Transverse colon (tissue), 4 donors: ENCODE measurements at places on chromosomes 2 and 18.
A peak's percentile ranks its signal among the peaks of the same experiment; 100 is the strongest.

DNA sequence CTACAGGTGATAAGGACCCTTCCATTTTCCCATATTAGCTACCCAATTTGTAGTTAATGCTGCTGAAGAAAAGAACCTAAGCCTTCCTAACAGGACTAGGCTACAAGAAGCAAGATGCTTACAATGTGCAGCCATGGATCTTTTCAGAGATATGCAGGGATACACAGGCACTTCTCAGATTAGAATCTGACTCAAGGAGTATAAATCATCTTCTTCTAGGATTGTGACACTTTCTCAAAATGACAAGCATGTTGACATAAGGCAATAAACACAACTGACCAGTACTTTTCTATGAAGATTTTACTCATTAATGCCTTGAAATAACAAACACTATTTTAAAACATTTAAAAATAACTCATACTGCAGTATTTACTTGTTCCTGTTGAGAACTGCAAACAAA, 127.9 kb upstream of the ACVR2A start:
- H3K27me3 ChIP-seq, result no peaks in the 10 kb centered on the region
- H3K4me3 ChIP-seq, result no peak overlapping the region
- no peak for DNase-seq
- no peak overlapping the region for H3K27ac ChIP-seq

- no peaks in the 10 kb centered on the region for H3K36me3 ChIP-seq
- H3K27me3 ChIP-seq, result no peaks in the 10 kb centered on the region
- no peak overlapping the region for H3K27ac ChIP-seq
- no peak overlapping the region for H3K4me3 ChIP-seq
- no peak for DNase-seq
- no peaks in the 10 kb centered on the region for H3K4me1 ChIP-seq
Measured at GRCh38 chr2:229150317-229150716, 120.8 kb downstream of the PID1 start.

DNA sequence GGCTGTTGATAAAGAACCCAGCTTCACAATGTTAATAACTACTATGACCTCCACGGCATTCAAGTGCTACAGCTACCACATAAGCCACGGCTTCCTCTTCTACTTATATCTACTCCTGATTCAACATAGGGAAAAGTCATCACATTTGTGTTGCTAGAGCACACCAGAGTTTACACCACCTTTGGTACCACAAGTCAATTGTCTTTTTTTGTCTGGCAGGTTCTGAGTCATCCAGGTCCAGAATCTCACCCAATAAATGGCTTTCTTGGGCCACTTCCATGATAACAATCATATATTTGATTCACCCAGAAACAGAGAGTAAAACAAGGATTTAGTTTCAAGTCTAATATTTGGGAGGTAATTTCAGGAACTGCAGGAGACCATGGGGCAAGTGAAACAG, 480.2 kb downstream of the TMX3 start:
- H3K27ac ChIP-seq, result no peak overlapping the region
- H3K4me3 ChIP-seq, result no peak overlapping the region
- H3K4me1 ChIP-seq, result no peaks in the 10 kb centered on the region

DNA sequence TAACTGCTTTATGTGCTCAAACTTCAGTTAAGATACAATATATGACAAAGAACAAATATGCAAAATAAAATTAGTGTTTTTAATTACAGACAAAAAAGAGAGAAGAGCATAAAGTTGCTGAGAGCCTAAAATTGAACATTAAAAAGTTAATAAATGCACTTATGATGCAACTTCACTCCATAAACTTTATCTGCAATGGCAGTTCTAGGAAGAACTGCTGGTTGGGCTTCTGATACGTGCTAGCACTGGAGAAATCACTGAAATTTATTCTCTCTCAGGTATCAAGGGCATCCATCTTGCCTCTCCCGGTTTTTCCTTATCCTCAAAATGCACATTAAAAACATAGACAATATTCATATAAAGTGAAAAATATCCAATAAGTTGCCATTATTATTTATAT, 35.7 kb downstream of the MYO3B start:
- no peak overlapping the region for H3K4me3 ChIP-seq
- H3K27ac ChIP-seq, result no peak overlapping the region
- no peaks in the 10 kb centered on the region for H3K4me1 ChIP-seq
- no peaks in the 10 kb centered on the region for H3K27me3 ChIP-seq
- no peak for DNase-seq
- no peaks in the 10 kb centered on the region for H3K36me3 ChIP-seq

DNA sequence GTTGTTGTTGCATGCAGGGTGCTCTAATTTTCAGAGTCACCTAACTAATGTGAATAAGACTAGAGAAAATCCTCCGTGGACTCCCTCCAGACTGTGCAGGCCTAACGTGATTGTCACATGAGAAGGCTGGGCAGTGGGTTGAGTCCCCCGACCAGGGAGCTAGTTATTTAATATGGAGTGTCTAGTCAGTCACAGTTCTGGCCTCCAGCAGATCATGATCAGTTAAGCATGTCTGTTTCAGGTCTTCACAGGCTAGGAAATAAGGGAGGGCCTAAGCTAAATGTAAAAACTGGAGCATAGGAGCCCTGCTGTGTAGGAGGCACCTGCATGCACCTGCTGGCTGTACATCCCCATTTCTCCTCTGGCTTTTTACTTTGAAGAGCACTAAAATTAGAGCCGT, 86.8 kb downstream of the PRPF40A start:
- no peaks in the 10 kb centered on the region for H3K27me3 ChIP-seq
- H3K36me3 ChIP-seq, result no peaks in the 10 kb centered on the region
- no peak overlapping the region for H3K27ac ChIP-seq

DNA sequence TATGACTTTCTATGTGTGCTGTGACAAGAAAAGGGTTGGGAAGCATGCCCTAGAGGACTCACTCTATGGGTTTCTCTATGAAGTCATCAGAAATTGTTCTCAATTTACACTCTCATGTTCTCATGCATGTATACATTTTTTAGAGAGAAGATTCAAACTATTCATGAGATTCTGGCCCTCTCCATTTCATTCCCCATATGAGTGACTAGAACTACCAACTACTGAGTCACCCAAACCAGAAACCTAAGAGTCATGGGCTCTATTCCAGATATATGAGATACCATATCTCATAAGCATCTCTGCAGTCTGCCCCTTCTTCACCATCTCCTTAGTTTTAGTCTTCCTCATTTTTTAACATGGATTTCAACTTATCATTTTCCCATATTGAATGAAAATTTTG, 87.7 kb downstream of the EXOC6B start:
- H3K4me3 ChIP-seq, result no peak overlapping the region
- no peaks in the 10 kb centered on the region for H3K27me3 ChIP-seq
- no peaks in the 10 kb centered on the region for H3K36me3 ChIP-seq
- no peak for DNase-seq

- no peaks in the 10 kb centered on the region for H3K36me3 ChIP-seq
- H3K4me1 ChIP-seq, result no peaks in the 10 kb centered on the region
- DNase-seq, result no peak
- H3K27ac ChIP-seq, result no peak overlapping the region
- no peak overlapping the region for H3K4me3 ChIP-seq
Measured at GRCh38 chr2:62941413-62941812, 109.2 kb upstream of the OTX1 start.

GRCh38 chr2:133270550-133270949, 297.7 kb downstream of the NCKAP5 start:
- H3K27me3 ChIP-seq, result peaks cover 19% of the 10 kb centered on the region
- H3K4me1 ChIP-seq, result peaks cover 19% of the 10 kb centered on the region
- DNase-seq, result no peak
- H3K4me3 ChIP-seq, result no peak overlapping the region

DNA sequence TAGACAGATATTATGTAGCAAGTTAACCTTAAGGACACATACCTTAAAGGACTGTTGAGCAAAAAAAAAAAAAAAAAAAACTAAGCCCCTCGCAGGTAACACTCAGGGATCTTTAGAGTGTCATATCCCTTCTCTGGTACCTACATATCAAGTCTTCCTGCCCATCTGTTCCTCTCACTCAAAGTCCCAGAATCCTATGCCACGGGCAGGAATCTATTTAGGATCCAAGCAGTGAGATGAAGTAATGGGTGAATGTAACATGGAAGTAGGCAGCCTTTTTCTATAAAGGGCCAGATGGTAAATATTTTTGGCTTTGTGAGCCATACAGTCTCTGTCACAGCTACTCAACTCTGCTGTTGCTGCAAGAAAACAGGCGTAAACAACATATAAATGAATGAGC, 496.7 kb downstream of the STK39 start:
- no peak overlapping the region for H3K4me3 ChIP-seq
- H3K27ac ChIP-seq, result no peak overlapping the region

DNA sequence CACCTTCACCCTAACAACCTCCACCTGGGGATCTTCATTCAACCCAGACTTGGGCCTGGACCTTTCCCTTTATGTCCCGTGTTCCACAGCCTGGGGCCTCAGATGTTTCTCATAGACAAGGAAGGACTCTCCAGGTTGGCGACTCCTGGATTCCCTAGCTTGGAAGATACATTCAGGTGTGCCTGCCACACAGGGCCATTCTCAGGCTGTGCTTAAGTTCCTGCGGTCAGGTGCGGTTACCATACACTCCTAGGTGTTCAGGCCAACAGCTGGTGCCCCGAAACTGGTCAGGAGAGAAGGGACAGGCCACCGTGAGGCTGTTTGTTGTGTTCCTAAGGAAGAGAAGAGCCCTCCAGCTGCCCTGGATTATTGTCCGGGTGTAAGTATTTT, 15.6 kb downstream of the SLC4A3 start:
- DNase-seq, result no peak
- no peak overlapping the region for H3K4me3 ChIP-seq
- H3K27ac ChIP-seq, result no peak overlapping the region
- H3K4me1 ChIP-seq, result no peaks in the 10 kb centered on the region
- no peaks in the 10 kb centered on the region for H3K36me3 ChIP-seq

- no peaks in the 10 kb centered on the region for H3K4me1 ChIP-seq
- no peak overlapping the region for H3K4me3 ChIP-seq
- H3K36me3 ChIP-seq, result no peaks in the 10 kb centered on the region
- H3K27me3 ChIP-seq, result no peaks in the 10 kb centered on the region
Measured at GRCh38 chr2:230600881-230601280, 111.8 kb upstream of the CAB39 start.

DNA sequence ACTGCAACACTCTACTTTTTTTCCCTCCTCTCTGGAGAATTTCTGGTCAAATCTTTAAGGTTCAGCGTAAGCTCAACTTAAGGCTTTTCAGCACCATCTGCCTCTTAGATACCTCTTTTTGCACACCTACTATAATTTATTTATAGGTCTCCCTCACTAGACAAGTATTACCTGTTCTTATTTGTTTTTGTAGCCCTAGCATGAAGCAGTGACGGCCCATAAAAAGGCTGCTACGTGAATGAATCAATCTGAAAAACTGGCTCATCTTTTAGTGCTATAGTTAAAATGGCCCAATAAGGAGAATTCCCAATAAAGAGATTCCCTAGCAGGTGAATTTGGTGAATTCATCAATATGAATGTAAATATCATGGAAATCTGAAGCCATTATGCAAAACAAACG, 6.5 kb downstream of the RNF149 start:
- no peak overlapping the region for H3K4me3 ChIP-seq
- no peaks in the 10 kb centered on the region for H3K36me3 ChIP-seq
- H3K4me1 ChIP-seq, result peaks cover 14% of the 10 kb centered on the region
- DNase-seq, result no peak
- no peaks in the 10 kb centered on the region for H3K27me3 ChIP-seq

DNA sequence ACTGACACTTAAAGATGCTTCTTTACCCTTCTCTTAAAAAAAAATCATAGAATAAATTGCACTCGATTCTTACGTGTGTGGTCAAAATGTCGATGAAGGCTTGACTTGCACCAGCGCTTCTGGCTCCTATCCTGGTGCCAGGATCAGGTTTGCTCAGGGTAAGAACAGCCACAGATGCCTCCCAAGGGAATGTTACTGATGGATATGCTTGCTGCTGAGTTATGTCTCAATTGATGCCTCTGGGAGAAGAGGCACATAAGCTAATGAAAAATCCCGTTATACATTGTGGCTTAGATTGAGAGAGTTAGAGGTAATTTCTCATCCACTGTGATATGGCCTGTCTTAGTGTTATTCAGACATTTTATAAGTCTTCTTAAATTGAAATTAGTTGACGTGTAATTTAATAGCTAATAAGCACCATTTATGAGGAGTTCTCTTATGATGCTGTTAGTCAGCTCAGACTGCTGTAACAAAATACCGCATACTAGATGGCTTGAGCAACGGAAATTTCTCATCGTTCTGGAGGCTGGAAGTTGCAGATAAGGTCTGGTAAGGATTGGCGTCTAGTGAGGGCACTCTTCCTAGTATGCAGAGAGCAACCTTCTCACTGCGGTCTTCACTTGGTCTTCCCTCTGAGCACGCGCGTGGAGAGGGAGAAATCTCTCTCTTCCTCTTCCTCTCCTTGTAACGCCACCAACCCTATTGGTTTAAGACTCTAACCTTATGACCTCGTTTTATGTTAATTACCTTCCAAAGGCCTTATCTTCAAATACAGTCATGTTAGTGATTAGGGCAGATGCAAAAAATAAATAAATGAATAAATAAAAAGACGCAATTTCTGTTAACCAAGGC, 116.6 kb upstream of the NOSTRIN start:
- DNase-seq, result no peak
- H3K4me1 ChIP-seq, result no peaks in the 10 kb centered on the region
- H3K4me3 ChIP-seq, result no peak overlapping the region
- no peaks in the 10 kb centered on the region for H3K36me3 ChIP-seq

GRCh38 chr2:105432749-105433148, 33.9 kb upstream of the FHL2 start:
- H3K27ac ChIP-seq, result peak overlapping the region; percentile 61
- no peak overlapping the region for H3K4me3 ChIP-seq
- no peaks in the 10 kb centered on the region for H3K27me3 ChIP-seq
- H3K4me1 ChIP-seq, result peaks cover under 1% of the 10 kb centered on the region

GRCh38 chr18:805008-805754, 6.9 kb downstream of the YES1 start:
- peaks cover 4% of the 10 kb centered on the region for H3K4me1 ChIP-seq
- H3K27ac ChIP-seq, result peak overlapping the region; percentile 30
- no peaks in the 10 kb centered on the region for H3K27me3 ChIP-seq

DNA sequence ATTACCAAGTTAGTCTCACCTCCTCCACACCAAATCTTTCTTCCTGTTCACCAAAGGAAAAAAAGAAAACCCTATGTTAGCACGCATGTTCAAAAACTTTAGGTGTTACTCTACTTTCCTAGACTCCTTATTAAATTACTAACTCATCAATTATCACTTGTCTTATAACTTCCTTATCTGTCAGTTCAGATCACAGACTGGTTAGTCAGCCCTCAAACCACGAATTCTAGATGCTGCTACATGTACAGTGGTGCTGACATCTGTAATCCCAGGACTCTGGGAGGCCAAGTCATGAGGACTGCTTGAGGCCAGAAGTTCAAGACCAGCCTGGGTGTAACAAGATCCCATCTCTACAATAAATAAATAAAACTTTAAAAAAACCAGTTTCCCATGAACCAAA, 3.5 kb downstream of the YWHAQ start:
- H3K27ac ChIP-seq, result no peak overlapping the region
- H3K4me3 ChIP-seq, result no peak overlapping the region
- peaks cover 32% of the 10 kb centered on the region for H3K4me1 ChIP-seq

DNA sequence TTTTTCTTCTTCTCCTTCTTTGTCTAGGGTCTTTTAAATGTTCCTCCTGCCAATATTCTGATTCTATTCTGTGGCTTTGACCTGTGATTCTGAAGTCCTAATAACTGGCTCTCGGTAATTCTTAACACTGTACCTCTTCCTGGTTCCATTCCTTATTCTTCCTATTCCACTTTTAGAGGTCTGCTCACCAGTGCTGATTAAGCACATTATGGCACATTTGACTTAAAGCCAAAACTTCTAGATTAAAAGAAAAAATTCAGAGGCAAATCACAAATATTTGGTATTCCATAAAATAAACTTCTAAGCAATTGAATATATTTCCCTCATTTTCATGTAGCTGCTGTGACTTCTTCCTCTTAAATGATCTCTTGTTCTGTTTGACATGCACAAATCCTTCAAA, 47.5 kb downstream of the NXPH2 start:
- no peaks in the 10 kb centered on the region for H3K36me3 ChIP-seq
- no peaks in the 10 kb centered on the region for H3K4me1 ChIP-seq
- no peak overlapping the region for H3K4me3 ChIP-seq
- H3K27ac ChIP-seq, result no peak overlapping the region
- DNase-seq, result no peak
